ENCODE measurements at places on chromosomes 13 and 19. TPM values are rescaled to one million over a fixed set of nuclear protein-coding genes. Genes with fewer than 3 reads are reported as not detected.

FDX2 gene
- 24.9 TPM for total RNA-seq

CILP2 gene
- 0.14 TPM for total RNA-seq

SBK3 gene
- not detected for total RNA-seq

CEACAM5 gene
- not detected for total RNA-seq

ZNF543 gene
- 5.3 TPM for total RNA-seq

C19orf85 gene
- total RNA-seq: not detected

LILRB4 gene
- not detected for total RNA-seq

ZNF587B gene
- 27.5 TPM for total RNA-seq

PSG1 gene
- not detected for total RNA-seq

ZSCAN1 gene
- not detected for total RNA-seq

PGLYRP2 gene
- total RNA-seq: not detected

POLR1G gene
- total RNA-seq: 25.3 TPM

TOMM40 gene
- total RNA-seq: 208 TPM

PABPC3 gene
- 0.43 TPM for total RNA-seq

ZNF709 gene
- total RNA-seq: 1.5 TPM

SBNO2 gene
- total RNA-seq: 97.1 TPM

TRPM4 gene
- total RNA-seq: 1.8 TPM

C1QTNF9 gene
- not detected for total RNA-seq

ADGRE1 gene
- 4.3 TPM for total RNA-seq

KLHL1 gene
- not detected for total RNA-seq

ATP8A2 gene
- total RNA-seq: 0.38 TPM

CLEC11A gene
- total RNA-seq: 1.3 TPM

F2RL3 gene
- not detected for total RNA-seq

LGALS13 gene
- not detected for total RNA-seq

FAAP24 gene
- 10.1 TPM for total RNA-seq

DGKH gene
- 13.4 TPM for total RNA-seq

PDE4C gene
- 0.14 TPM for total RNA-seq

S1PR5 gene
- total RNA-seq: not detected

ZNF729 gene
- not detected for total RNA-seq

EXOC3L2 gene
- total RNA-seq: not detected

ZNF585A gene
- total RNA-seq: 2.7 TPM

ZNF878 gene
- 0.49 TPM for total RNA-seq

CCDC169 gene
- total RNA-seq: 0.50 TPM

CPAMD8 gene
- 0.33 TPM for total RNA-seq

ADGRE3 gene
- not detected for total RNA-seq

SERP2 gene
- not detected for total RNA-seq

CKM gene
- total RNA-seq: not detected

PSPN gene
- 1.5 TPM for total RNA-seq

TEX101 gene
- total RNA-seq: not detected

ANGPTL4 gene
- total RNA-seq: 4.1 TPM

COX7A1 gene
- total RNA-seq: not detected

APOE gene
- 1.1 TPM for total RNA-seq

ZNF576 gene
- 15.3 TPM for total RNA-seq

STAP2 gene
- 14.2 TPM for total RNA-seq

FCHO1 gene
- 96.2 TPM for total RNA-seq

ZSWIM9 gene
- 8.0 TPM for total RNA-seq

IRGC gene
- not detected for total RNA-seq

RTBDN gene
- total RNA-seq: not detected

ZNF442 gene
- total RNA-seq: 1.2 TPM

ZNF221 gene
- total RNA-seq: 0.58 TPM

SPRED3 gene
- total RNA-seq: 3.0 TPM
